Inflammatory macrophage treated with lipopolysaccharide for 1 hour (primary cell): ENCODE measurements at places on chromosomes 7 and 10.

DNA sequence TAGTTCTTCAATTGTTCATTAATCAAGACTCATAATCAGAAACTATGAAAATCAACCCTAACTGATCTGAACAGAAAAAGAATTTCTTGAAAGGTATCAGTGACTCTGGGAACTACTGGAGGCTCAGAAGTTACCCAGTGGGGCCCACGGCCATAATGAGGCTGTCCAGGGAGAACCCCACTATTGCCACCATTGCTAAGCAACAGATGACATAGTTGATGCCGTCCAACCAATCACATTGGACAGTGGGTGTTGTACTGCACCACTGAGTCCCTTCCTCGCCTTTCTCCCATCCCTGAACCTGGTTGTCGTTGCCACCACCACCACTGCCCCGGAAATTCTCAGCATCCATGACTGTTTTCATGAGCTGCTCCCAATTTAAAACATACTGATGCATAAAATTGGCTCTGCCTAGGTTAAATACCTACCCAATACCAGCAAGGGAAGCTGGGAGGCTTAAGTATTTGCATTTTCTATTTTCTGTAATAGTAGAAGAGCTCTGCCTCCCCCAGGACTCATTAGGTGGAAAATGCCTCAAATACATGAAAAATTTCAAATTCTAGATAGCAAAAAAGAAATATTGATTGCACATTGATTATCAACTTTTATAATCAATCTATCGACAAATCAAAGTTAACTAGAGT, 26.7 kb upstream of the USP6NL start:
- no peak for DNase-seq

DNA sequence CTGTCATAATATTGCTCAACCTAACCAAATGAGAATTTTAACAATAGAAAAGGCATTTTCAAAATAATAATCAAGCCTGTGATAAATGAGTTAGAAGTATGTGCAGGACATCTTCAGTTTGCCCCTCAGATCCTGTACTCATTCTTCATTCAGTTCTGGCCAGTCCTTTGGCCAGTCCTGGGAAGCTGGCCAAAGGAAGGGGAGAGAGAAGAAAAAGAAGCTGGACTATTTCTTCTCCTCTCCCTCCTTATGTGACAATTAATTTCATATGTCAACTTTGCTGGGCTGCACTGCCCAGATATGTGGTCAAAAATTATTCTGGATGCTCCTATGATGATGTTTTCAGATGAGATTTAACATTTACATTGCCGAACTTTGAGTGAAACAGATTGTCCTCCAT, 31.6 kb upstream of the ITGB8 start:
- DNase-seq, result no peak

DNA sequence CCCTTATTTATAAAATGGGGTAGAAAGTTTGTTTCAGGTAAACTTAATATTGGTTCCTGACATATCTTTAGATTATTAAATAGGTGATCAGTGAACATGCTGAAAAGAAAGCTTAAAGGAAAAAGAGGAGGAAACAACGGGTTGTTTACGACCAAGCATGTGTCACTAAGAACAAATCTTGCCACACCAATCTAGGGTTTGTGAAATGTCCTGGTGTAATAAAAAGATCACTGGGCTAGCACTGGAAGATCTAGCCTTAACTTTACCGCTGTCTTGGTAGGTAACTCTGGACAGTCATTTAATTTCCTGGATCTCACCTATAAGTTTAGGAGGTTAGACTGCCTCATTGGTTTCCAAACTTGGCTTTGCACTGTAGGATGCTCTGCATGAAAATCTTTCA, 19.0 kb downstream of the VPS26A start:
- no peak for DNase-seq

DNA sequence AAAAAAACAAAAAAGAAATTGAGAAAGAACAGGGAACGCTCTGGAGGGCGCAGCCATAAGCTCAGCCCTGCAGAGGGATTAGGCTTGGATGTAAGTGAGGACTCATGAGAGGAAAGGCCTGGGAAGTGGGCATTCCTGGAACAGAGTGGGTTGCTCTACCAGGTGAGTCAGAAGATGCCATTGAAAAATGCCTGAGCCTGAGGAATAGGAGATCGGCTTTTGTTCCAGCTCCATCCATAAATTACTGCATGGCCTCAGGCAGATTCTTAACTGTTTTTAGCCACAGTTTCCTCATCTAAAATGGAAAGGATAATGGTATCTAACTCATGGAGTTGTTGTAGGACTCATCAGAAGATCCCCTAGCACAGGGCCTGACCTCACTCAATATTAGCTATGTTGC, 1.1 kb upstream of the RGR start:
- no peak for DNase-seq

GRCh38 chr7:37310327-37311080, 138.2 kb downstream of the ELMO1 start:
- peak; percentile 52 for DNase-seq

- DNase-seq, result no peak
Measured at GRCh38 chr10:43181146-43181545, 42.9 kb downstream of the CSGALNACT2 start.

DNA sequence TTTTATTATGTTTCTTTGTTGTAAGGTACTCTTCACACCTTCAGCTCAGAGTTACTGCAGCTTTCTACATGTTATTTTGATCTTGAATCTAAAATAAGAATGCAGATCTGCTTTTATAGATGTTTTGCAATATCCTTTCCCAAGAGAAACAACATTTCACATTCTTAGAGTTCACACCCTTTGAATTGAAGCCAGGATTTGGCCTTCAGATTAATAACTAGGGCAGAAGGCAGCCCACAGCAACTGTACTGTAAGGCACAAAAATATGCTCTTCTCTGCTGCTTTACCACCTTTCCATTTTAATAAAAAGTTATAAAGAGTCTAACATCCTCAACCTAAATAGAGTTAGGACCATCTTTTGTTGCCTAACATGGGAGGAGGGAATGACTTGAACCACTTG, 224.7 kb downstream of the LHFPL3 start:
- DNase-seq, result no peak

DNA sequence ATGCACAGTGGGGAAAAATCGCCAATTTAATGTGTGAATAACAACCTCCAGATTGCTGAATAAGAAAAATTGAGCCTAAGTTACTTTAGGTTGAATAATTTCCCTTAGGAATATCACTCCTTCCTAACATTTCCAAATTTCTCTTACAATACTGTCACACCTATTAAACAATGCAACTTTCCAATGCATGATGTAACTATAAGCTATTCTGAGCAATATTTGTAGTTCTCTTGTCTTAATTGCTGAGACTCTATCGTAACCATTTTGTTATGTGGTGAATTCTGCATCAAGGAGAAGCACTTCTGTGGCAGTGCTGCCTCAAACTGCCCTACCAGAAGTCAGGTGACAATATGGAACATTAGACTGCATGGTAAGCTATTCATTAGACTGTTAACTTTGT, 386.7 kb upstream of the LRRN3 start:
- no peak for DNase-seq

- DNase-seq, result no peak
Measured at GRCh38 chr7:35362341-35362740, 108.4 kb upstream of the TBX20 start.

DNA sequence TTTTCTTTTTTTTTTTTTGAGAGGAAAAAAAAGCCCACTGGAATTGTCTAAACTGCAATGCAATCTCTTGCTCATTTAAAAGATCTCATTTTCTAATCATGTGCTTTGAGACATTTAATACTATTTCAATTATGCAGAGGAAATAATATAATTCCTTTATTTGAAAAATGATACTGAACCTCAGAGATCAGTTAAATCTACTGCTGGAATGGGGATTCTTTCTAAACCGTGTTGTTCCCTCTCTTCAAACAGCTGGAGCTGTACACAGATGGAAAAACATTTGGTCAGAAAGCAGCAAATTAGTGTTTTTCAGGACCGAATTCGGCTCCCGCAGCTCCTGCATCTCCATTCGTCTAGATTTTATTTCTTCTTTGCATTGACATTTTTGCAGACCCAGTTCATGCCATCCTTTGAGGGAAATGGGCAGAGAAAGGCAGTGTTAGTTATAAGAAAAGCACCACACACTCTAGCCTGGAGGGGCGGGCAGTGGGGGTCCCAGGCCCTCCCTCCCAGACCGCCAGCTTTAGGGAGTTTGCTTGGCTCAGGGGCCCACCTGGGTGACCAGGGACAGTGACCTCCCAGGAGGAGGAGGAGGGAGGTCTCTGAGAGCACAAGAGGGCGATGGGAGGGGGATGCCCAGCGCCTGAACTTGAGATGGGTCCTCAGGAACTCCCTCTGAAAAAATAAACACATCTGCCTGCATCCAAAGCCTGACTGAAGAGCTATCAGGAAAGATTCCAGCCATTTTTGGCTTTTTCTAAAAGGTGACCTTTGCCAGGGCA, 32.4 kb downstream of the TRIM8 start:
- no peak for DNase-seq
